Caki2 (cell line): ENCODE measurements at places on chromosomes 12 and 14. TPM values are rescaled to one million over a fixed set of nuclear protein-coding genes. Genes with fewer than 3 reads are reported as not detected.

The LRIG3 gene
- 16.5 and 29.7 TPM in 2 replicates for total RNA-seq

The KRT82 gene
- not detected in 2 replicates for total RNA-seq

The CLSTN3 gene
- 3.4 and 13.8 TPM in 2 replicates for total RNA-seq

The BHLHE41 gene
- 5.8 and 70.0 TPM in 2 replicates for total RNA-seq

The TAC3 gene
- total RNA-seq, result not detected in 2 replicates

The TPH2 gene
- not detected in 2 replicates for total RNA-seq

The LAG3 gene
- total RNA-seq, result not detected in 2 replicates

The NPFF gene
- total RNA-seq, result not detected in 2 replicates

The RNASE3 gene
- total RNA-seq, result not detected in 2 replicates

The ARHGDIB gene
- total RNA-seq, result 3.8 and 11.8 TPM in 2 replicates

The THTPA gene
- 14.7 and 35.4 TPM in 2 replicates for total RNA-seq

The TAS2R42 gene
- not detected in 2 replicates for total RNA-seq

The NID2 gene
- total RNA-seq, result 6.2 and 6.4 TPM in 2 replicates

The NAV3 gene
- 34.8 and 56.0 TPM in 2 replicates for total RNA-seq

The TTC9 gene
- total RNA-seq, result 4.5 and 4.8 TPM in 2 replicates

The DCN gene
- not detected in 2 replicates for total RNA-seq

The DCAF11 gene
- 47.4 and 117 TPM in 2 replicates for total RNA-seq

The STXBP6 gene
- 12.0 and 14.9 TPM in 2 replicates for total RNA-seq

The CDKL1 gene
- 86.2 and 123 TPM in 2 replicates for total RNA-seq

The PTPRO gene
- total RNA-seq, result 0.54 and 4.8 TPM in 2 replicates

The CD69 gene
- 0.71 and 4.1 TPM in 2 replicates for total RNA-seq

The LRRC10 gene
- total RNA-seq, result not detected in 2 replicates

The KCNC2 gene
- not detected in 2 replicates for total RNA-seq

The HNF1A gene
- total RNA-seq, result 7.0 and 8.7 TPM in 2 replicates

The A2M gene
- not detected in 2 replicates for total RNA-seq

The SDSL gene
- total RNA-seq, result 32.2 and 48.2 TPM in 2 replicates

The KRT6A gene
- total RNA-seq, result not detected in 2 replicates

The OTUB2 gene
- total RNA-seq, result 2.9 and 3.2 TPM in 2 replicates

The AMDHD1 gene
- 1.1 TPM in 1 of 2 replicates, not detected in the other for total RNA-seq

The LRRC9 gene
- total RNA-seq, result not detected in 2 replicates

The AQP2 gene
- total RNA-seq, result not detected in 2 replicates

The CCDC197 gene
- total RNA-seq, result not detected in 2 replicates

The KRT71 gene
- total RNA-seq, result not detected in 2 replicates

The TC2N gene
- not detected in 2 replicates for total RNA-seq

The MYBPC1 gene
- total RNA-seq, result 0.06 TPM in 1 of 2 replicates, not detected in the other

The BATF gene
- not detected in 2 replicates for total RNA-seq

The GLI1 gene
- total RNA-seq, result 0.57 and 1.8 TPM in 2 replicates

The ABHD4 gene
- 7.5 and 19.8 TPM in 2 replicates for total RNA-seq

The ANO2 gene
- total RNA-seq, result not detected in 2 replicates

The OLR1 gene
- not detected in 2 replicates for total RNA-seq

The SP1 gene
- total RNA-seq, result 23.3 and 39.3 TPM in 2 replicates

The CHGA gene
- total RNA-seq, result 93.0 and 123 TPM in 2 replicates

The OAS3 gene
- total RNA-seq, result 11.4 and 19.1 TPM in 2 replicates

The GPR68 gene
- total RNA-seq, result not detected in 2 replicates

The CCDC184 gene
- total RNA-seq, result not detected in 2 replicates
